ENCODE measurements at places on chromosomes 5 and 9. TPM values are rescaled to one million over a fixed set of nuclear protein-coding genes. Genes with fewer than 3 reads are reported as not detected.
A peak's percentile ranks its signal among the peaks of the same experiment; 100 is the strongest.

The HTR4 gene
- not detected for total RNA-seq

DNA sequence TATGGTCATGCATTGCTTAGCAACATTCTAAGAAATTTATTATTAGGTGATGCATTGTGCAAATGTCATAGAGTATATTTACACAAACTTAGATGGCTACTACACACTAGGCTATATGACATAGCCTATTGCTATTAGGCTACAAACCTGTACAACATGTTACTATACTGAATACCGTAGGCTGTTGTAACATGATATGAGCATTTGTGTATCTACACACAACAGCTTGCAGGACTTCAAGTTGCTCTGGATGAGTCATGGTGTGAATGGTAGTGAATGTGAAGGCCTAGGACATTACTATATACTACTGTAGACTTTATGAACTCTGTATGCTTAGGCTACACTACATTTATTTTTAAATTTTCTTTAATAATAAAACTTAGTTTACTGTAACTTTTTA lies 107.2 kb upstream of the MAMDC2 start:
- no peaks in the 10 kb centered on the region for H3K4me1 ChIP-seq
- H3K27ac ChIP-seq: no peak overlapping the region
- no peak overlapping the region for H3K4me3 ChIP-seq
- H3K27me3 ChIP-seq: no peaks in the 10 kb centered on the region

- H3K4me3 ChIP-seq: no peak overlapping the region
- no peaks in the 10 kb centered on the region for H3K4me1 ChIP-seq
- no peak for DNase-seq
These were observed 153.3 kb downstream of the PJA2 start for GRCh38 chr5:109256486-109256885.

- H3K4me3 ChIP-seq: no peak overlapping the region
- H3K27ac ChIP-seq: no peak overlapping the region
- DNase-seq: peak; percentile 81
- H3K27me3 ChIP-seq: no peaks in the 10 kb centered on the region
- peaks cover 6% of the 10 kb centered on the region for H3K4me1 ChIP-seq
These were observed 339.5 kb upstream of the RFX3 start for GRCh38 chr9:3865141-3865772.

- H3K4me1 ChIP-seq: no peaks in the 10 kb centered on the region
- H3K4me3 ChIP-seq: no peak overlapping the region
- no peaks in the 10 kb centered on the region for H3K27me3 ChIP-seq
- H3K27ac ChIP-seq: no peak overlapping the region
These were observed 132.1 kb downstream of the AP3B1 start for GRCh38 chr5:78162253-78162862.

- DNase-seq: no peak
- H3K27ac ChIP-seq: no peak overlapping the region
- no peaks in the 10 kb centered on the region for H3K27me3 ChIP-seq
- H3K4me3 ChIP-seq: no peak overlapping the region
- no peaks in the 10 kb centered on the region for H3K36me3 ChIP-seq
- no peaks in the 10 kb centered on the region for H3K4me1 ChIP-seq
These were observed 42.6 kb downstream of the CETN3 start for GRCh38 chr5:90366948-90367347.

DNA sequence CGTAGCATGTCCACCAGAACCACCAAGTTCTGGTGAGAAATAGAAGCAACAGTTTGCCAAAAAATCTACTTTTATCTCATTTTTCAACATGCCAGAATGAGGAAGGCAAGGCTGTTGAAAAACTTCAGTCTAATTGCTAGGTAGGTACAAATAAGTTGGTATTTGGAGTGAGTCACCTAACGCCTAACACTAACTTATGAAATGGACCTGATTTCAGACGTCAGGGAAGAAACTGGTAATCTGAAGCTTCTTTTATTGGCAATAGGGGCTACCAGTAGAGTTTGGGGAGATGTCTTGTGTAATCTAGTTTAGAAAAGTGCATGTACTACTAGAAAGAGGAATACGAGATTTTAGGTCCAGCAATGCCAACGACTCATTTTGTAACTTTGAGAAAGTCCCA lies 4.4 kb upstream of the PDE6A start:
- no peak overlapping the region for H3K4me3 ChIP-seq
- H3K27ac ChIP-seq: no peak overlapping the region
- H3K36me3 ChIP-seq: no peaks in the 10 kb centered on the region

DNA sequence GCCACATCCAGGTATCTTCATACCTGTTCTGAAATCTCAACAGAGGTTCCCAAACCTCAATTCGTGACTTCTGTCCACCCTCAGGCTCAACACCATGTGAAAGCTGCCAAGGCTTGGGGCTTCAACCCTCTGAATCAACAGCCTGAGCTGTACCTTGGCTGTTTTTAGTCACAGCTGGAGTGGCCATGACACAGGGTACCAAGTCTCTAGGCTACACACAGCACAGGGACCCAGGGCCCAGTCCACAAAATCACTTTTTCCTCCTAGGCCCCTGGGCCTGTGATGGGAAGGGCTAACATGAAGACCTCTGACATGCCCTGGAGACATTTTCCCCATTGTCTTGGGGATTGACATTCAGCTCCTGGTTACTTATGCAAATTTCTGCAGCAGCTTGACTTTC lies 464.9 kb downstream of the ELAVL2 start:
- H3K4me3 ChIP-seq: no peak overlapping the region
- DNase-seq: no peak
- no peaks in the 10 kb centered on the region for H3K27me3 ChIP-seq
- H3K4me1 ChIP-seq: no peaks in the 10 kb centered on the region

DNA sequence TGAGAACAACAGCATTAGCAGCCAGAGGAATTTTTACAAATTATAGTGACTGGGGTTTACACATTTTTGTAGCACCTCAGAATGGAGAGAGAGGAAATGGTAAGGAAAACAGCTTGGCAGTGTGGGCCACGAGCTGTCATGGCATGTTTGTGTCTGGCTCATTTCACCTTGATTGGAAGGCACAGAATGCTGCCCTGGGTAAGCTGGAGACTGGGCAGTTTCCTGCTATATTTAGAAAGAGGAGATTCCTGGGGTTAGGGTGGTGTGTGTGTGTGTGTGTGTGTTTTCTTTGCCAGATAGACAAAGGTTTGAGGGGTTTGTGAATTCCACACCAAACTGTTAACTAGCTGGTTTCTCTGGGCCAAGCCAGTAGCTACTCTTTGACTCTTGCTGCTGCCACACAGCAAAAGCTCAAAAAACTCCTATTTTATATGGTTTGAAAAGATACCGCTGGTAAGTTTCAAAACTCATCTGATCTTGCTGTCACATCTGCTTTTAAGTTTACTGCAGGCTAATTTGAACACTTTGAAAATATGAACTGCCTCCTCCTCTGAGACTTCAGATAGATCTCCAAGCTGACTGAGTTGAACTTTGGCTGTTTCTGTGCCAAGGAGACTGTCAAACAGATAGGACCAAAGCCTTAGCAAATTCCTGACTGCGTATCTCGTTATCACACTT lies 9.1 kb downstream of the ARHGAP26 start:
- H3K36me3 ChIP-seq: no peaks in the 10 kb centered on the region
- no peak overlapping the region for H3K4me3 ChIP-seq

- peaks cover 29% of the 10 kb centered on the region for H3K36me3 ChIP-seq
- peaks cover 23% of the 10 kb centered on the region for H3K4me1 ChIP-seq
- no peak for DNase-seq
- peak overlapping the region; percentile 98 for H3K27ac ChIP-seq
- no peaks in the 10 kb centered on the region for H3K27me3 ChIP-seq
- no peak overlapping the region for H3K4me3 ChIP-seq
These were observed 15.9 kb downstream of the STOM start for GRCh38 chr9:121354141-121354540.

All from IMR-90 (cell line).